ENCODE measurements at places on chromosomes 7 and 10. TPM values are rescaled to one million over a fixed set of nuclear protein-coding genes. Genes with fewer than 3 reads are reported as not detected.

The ANKRD1 gene
- total RNA-seq, result not detected

The KCNH2 gene
- total RNA-seq, result 3.5 TPM

The RPEL1 gene
- not detected for total RNA-seq

The SLC26A4 gene
- total RNA-seq, result 0.10 TPM

The ACTR3C gene
- total RNA-seq, result 17.2 TPM

The MMP21 gene
- total RNA-seq, result 0.59 TPM

The TMEM213 gene
- not detected for total RNA-seq
